Uterus (tissue), 4 donors: ENCODE measurements at places on chromosomes 5 and 9. TPM values are rescaled to one million over a fixed set of nuclear protein-coding genes. Genes with fewer than 3 reads are reported as not detected.

PCDHGA9 gene
- total RNA-seq: 17.1 TPM

DNA sequence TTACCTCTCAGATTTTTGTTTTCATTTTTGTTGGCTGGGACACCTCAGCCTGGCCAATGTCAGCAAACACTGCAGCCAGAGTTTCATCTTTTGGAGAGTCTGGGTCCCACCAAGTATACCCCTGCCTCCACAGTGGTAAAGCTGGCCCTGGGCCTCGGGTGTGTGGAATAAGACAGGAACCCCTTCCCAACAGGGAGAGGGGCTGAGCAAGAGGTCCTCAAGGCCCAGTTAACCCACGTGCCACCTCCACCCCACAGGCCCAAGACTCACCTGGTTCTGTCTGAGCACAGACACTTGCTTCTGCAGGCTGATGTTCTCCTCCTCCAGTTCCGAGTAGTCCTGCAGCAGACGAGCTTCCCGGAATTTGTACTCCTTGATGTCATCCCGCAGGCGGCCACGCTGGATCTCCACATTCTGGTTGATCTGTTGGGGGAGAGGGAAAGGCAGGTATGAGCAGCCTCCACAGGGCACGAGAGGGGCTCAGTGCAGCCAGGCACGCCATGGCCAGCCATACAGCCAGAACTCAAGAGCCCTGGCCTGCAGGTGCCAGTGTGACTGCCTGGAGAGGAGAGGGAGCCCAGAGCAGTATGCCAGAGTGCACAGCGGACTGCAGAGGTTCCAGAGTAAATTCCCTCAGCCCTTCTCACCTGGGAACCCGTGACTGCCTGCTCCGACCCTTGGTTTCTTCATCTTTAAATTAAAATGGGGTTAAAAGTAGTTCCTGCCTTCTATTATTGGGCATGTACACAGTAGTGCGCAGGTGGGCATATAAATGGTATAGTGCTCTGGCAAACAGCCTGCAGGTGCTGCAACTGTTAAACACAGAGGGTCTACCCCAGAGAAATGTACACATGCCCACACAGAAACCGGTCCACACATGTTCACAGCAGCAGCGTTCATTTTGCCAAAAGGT, 42.0 kb downstream of the BICD2 start:
- H3K4me3 ChIP-seq: no peak overlapping the region
- H3K4me1 ChIP-seq: no peaks in the 10 kb centered on the region
- H3K27me3 ChIP-seq: no peaks in the 10 kb centered on the region
- no peak overlapping the region for H3K27ac ChIP-seq

DNA sequence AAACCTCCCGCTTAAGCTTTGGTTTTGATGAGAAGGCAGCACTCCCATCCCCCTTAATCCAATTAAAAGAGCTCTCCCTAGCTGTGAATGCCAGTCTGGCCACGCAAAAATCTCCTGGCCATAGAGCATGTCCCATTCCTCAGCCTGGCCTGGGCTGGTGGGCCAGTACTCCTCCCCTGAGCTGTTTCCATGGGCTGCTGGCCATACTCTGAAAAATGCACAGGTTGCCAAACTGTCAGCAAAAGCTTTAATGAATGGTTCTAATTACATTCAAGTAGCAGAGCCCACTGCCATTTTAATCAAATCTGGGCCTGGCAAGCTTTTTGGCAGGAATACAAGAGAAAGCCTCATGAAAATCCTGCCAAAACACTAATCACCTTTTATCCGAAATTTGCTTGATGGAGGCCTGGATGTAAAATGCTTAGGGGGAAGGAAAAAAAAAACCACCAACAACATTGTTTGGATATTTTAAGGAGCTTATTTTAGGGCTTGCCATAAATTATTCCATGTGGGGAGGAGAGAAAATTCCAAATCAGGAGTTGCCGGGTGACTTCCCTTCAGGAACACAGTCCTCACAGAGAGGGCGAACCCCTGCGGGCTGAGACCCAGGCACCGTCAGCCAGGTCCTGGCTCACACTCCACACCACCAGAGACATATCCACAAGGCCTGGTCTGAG, 243.3 kb downstream of the SEC61B start:
- peak overlapping the region; percentile 42 for H3K27ac ChIP-seq
- DNase-seq: peak; percentile 37
- no peaks in the 10 kb centered on the region for H3K36me3 ChIP-seq
- no peak overlapping the region for H3K4me3 ChIP-seq

PPP3R2 gene
- total RNA-seq: not detected

GRCh38 chr5:42912184-42912798, 100.6 kb upstream of the SELENOP start:
- H3K4me1 ChIP-seq: no peaks in the 10 kb centered on the region
- no peaks in the 10 kb centered on the region for H3K27me3 ChIP-seq
- no peak overlapping the region for H3K4me3 ChIP-seq

GRCh38 chr9:74322661-74323314, 174.3 kb upstream of the RORB start:
- no peaks in the 10 kb centered on the region for H3K4me1 ChIP-seq
- no peak overlapping the region for H3K27ac ChIP-seq
- no peaks in the 10 kb centered on the region for H3K36me3 ChIP-seq
- H3K27me3 ChIP-seq: no peaks in the 10 kb centered on the region
- H3K4me3 ChIP-seq: no peak overlapping the region

DNA sequence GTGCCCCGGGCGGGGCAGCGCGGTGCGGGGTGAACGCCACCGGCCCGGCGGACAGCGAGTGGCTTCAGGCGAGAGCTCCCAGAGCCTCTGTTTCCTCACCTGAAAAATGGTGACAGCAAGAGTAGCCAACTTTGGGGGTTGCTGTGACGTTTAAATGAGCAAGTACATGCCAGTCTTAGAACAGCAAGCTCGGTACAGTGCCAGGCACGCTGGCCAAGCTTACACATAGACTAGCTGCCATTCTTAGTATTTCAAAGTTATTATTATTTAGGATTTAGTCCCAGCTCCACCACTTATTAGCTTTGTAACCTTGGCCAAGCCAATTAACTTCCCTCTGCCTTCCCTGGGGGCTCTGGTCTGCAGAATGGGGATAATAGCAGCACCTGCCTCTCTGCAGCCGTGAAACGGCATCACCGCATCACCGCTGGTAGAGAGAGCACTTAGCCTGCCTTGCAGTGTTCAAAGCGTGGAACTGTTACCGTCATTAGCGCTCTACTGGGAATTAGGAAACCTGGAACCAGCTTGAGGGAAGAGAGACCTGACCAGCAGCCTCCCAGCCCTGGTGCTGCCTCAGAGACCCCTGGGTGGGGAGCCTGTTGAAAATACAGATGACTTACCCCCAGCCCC, at the start of gene C9orf50:
Gene C9orf50 (minus strand): TSS at position 433 of the 627 bp plus-strand sequence. CDS start 527 bp downstream, outside the sequence.
- no peaks in the 10 kb centered on the region for H3K36me3 ChIP-seq
- H3K4me1 ChIP-seq: no peaks in the 10 kb centered on the region
- DNase-seq: no peak
- H3K27ac ChIP-seq: no peak within 1 kb of the TSS
- H3K27me3 ChIP-seq: no peaks in the 10 kb centered on the region
- H3K4me3 ChIP-seq: peak within 1 kb of the TSS; percentile 35

DNA sequence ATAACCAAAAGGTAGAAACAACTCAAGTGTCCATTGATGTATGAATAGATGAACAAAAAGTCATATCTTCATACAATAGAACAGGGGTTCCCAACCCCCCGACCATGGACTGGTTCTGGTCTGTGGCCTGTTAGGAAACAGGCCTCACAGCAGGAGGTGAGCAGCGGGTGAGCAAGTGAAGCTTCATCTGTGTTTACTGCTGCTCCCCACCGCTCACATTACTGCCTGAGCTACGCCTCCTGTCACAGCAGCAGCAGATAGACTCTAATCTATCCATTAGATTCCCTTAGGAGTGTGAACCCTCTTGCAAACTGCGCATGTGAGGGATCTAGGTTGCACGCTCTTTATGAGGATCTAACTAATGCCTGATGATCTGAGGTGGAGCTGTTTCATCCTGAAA, 478.0 kb downstream of the BRINP1 start:
- H3K4me3 ChIP-seq: no peak overlapping the region
- H3K27ac ChIP-seq: no peak overlapping the region
- H3K4me1 ChIP-seq: no peaks in the 10 kb centered on the region
- H3K27me3 ChIP-seq: no peaks in the 10 kb centered on the region

- no peak for DNase-seq
- H3K27me3 ChIP-seq: no peaks in the 10 kb centered on the region
- peaks cover under 1% of the 10 kb centered on the region for H3K4me1 ChIP-seq
- peak overlapping the region; percentile 80 for H3K27ac ChIP-seq
- H3K36me3 ChIP-seq: no peaks in the 10 kb centered on the region
Measured at GRCh38 chr5:68543212-68543611, 327.7 kb downstream of the PIK3R1 start.

DNA sequence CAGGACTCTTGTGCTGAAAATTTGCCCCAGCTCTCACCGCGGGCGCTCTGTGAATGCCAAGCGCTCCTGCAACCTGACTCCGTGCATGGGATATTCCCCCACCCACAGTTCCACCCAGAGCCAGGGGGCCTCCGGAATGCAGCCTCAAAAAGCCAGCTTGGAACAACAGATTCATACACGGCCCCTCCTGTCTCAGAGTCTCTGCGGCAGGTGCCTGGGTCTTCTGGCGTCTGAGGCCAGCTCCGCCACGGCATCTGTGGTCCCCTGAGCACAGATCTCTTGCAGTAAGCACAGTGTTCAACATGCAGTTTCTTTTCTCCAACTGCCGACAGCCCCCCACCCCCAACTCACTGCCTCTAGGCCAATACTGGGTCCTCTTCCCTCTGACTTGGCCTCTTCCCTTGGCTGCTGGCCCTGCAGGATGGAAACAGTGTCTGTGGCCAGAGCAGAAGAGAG, 355.7 kb upstream of the IRX2 start:
- H3K27me3 ChIP-seq: no peaks in the 10 kb centered on the region
- no peak overlapping the region for H3K27ac ChIP-seq
- DNase-seq: no peak
- H3K36me3 ChIP-seq: no peaks in the 10 kb centered on the region
- H3K4me3 ChIP-seq: no peak overlapping the region

ADGRV1 gene
- total RNA-seq: not detected

DNA sequence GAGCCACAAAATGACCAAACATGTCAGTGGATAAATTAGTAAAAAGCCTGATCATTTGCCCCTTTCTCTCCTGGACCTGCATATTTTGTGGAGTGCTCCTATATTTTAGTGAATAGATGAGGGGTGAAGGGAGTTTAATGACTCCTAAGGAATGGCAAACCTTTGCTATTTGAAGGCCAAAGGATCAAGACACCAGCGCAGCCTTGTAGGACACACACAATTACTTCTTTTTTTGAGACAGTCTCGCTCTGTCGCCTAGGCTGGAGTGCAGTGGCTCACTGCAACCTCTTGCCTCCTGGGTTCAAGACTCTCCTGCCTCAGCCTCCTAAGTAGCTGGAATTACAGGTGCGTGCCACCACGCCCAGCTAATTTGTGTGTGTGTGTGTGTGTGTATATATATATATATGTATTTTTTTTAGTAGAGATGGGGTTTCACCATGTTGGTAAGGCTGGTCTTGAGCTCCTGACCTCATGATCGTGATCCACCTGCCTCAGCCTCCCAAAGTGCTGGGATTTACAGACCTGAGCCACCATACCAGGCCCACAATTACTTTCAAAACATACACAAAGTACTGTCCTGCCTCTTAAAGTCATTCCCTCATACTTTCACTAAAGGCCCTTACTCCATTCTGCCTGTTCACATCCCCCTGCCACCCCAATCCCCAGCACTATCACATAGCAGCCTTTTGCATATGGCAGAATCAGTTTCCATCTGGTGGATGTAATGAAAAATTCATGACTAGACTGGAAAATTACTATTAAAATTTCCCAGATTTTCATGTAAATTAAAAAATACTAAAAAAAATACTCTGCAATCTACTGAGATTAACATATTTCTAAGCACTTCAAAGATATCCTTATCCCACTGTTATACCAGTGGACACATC, 60.4 kb downstream of the CSNK1A1 start:
- peaks cover 7% of the 10 kb centered on the region for H3K4me1 ChIP-seq
- no peak for DNase-seq

MZB1 gene
- total RNA-seq: 5.6 TPM

GRCh38 chr9:121557581-121558447, 58.2 kb upstream of the GGTA1 start:
- no peaks in the 10 kb centered on the region for H3K27me3 ChIP-seq
- H3K4me3 ChIP-seq: no peak overlapping the region
- peak overlapping the region; percentile 34 for H3K27ac ChIP-seq
- peak; percentile 32 for DNase-seq
- peaks cover 4% of the 10 kb centered on the region for H3K4me1 ChIP-seq

GRCh38 chr9:4126996-4127395, 172.9 kb downstream of the GLIS3 start:
- no peak for DNase-seq
- H3K27ac ChIP-seq: no peak overlapping the region
- H3K36me3 ChIP-seq: no peaks in the 10 kb centered on the region

DNA sequence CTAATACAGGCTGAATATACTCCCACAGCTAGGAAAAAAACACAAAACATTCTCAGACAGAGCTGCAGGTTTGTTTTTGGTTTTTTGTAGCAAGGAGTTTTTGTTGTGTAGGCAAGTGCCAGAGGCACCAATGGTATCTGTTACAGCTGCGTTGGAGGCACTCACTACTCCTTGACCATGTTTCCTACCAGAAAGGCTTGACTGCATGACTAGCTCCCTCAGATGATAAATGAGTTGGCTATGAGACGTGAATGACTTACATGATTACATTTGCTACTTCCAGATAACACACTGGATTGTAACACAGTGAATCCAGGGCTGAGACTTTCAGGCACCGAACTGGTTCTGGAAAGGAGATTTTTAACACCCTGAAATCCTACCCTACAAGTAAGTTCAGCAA, 18.8 kb downstream of the GZMK start:
- H3K4me3 ChIP-seq: no peak overlapping the region
- no peaks in the 10 kb centered on the region for H3K4me1 ChIP-seq
- no peaks in the 10 kb centered on the region for H3K36me3 ChIP-seq
- no peaks in the 10 kb centered on the region for H3K27me3 ChIP-seq
- no peak overlapping the region for H3K27ac ChIP-seq
